ENCODE measurements at places on chromosomes 5 and 9.
A peak's percentile ranks its signal among the peaks of the same experiment; 100 is the strongest.

DNA sequence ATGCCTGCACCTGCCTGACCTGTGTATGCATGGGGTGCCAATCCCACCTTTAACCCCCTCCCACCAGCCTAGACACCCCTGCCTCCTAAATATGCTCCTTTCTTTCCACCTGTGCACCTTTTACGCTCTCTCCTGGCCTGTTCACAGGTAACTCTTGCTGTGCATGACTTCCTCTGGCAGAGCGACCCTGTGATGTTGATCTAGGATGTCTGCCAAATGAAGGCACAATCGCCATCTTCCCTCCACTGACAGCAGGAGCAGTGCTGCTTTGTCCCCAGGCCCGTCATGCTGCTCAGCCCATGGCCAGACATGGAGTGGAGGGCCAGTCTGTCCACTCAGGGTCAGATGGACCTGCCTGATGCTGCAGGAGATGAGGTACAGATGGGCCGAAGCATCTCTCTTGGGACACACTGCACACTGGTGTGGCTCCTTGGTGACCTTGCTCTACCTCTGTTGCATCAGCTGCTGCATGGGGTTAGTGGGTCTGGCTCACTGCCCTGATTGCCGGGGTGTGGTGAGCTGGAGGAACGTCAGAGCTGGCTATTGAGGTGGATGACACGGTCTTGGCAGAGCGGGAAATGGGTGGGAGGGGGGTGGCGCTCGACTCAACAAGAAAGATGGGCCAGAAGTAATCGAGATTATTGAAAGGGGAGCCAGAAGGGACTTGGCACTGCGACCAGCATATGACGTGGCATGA lies 101.7 kb upstream of the PITX1 start:
- DNase-seq = no peak

GRCh38 chr9:34520505-34521385 lies 2.0 kb downstream of the ENHO start:
- DNase-seq = no peak

- no peak for DNase-seq
Observed at GRCh38 chr5:150175536-150175935, 9.0 kb downstream of the CDX1 start.

GRCh38 chr9:65405253-65405652 lies 120.2 kb upstream of the FOXD4L5 start:
- DNase-seq = no peak

GRCh38 chr5:153753645-153754432 lies 263.4 kb downstream of the GRIA1 start:
- DNase-seq = no peak

DNA sequence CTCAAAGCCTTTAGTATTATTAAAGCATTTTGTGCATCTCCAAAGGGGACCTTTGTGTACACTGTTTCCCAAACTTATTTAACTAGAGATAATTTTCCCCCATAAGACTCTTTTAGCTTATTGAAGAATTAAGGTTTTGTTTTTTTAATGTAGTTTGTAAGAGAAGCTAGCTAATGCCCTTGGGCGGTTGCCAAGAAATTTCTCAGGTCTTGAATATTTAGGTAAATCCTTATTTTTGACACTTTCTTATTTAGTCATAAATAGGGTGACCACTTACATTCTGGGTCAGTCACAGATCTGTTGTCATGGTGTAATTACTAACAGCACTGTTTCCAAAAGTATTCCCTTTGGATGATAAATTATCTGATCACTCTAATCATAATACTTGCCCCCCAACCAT lies 27.2 kb downstream of the TNFAIP8 start:
- DNase-seq = no peak

DNA sequence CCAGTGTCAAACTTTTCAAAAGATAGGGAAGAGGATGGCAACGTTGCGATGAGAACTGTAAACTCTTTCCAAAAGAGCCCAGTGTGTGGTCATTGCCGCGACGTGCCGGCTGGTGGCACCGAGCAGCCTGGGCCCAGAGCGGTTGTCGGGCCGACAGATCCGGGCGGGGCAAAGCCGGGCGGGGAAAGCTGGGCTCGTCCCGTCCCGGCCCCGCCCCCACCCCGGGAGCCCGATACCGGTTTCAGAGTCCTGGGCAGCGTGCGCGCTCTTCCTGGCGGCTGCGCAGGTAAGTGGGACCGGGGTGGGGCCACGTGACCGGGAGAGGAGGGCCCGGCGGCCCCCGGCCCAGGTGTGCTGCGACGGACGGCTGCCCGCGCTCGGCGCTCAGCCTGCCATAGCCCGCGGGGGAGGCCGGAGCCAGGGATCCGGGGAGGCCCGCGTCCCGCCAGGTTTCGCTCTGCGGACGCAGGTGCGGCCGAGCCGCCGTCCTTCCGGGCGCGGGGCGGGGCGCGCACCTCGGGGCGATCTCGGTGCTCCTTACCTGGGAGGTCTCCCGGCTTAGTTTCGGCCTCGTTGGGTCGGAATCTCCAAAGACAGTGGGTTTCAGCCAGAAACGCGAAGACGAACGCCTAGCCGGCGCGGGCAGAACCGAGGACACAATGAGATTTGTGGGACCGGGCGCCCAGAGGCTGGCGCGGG lies at the start of gene MARVELD2:
MARVELD2 (plus strand) TSS at position 232 of the 699 bp plus-strand sequence. CDS start 4,270 bp downstream, outside the sequence.
- peak; percentile 11 for DNase-seq

DNA sequence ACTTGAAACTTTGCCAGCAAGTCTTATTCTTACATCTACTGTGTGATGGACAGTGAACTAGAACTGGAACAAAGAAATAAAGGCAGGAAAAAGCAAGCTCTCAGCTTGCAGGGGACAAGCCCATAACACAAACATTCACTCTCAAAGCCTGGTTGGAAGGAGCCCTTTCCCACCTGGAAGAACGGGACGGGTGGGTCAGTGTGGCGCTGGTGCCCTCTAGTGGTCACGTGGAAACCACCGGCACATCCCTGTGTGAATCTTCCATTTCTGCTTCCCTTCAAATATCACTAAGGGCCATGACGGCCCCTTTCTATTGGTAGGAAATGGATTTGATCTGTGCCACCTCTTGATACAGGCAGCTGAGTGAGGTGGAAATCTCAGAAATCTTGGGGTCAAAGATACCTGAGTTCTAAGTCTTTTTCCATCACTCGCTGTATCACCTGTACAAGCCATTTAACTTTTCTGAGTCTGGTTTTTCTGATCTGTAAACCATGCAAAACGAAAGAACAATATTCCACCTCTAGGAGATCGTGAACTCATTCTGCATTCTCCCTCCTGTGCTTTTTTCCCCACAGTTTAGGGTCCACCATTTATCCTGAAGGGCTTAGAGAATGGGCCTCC lies 211.6 kb downstream of the MSX2 start:
- peak; percentile 11 for DNase-seq

DNA sequence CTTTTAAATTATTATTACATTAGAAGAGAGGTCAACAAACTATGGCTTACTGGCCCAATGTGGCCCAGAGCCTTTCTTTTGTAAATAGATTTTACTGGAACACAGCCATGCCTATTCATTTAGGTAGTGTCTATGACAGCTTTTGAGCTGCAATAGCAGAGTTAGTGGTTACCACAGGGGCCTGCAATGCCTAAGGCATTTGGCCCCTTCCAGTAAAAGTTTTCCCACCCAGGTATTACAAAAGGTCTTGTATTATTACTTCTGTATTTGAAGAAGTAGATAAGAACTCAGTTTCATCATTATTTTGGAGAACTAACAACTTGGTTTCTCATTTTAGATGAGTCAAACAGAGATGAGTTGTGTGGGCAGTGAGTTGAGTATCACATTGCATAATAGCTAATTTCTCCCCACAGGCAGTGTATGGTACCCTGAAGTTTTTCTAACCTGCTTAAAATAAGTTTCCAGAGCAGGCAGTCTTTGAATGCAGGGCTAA lies 9.5 kb downstream of the MTRR start:
- no peak for DNase-seq

DNA sequence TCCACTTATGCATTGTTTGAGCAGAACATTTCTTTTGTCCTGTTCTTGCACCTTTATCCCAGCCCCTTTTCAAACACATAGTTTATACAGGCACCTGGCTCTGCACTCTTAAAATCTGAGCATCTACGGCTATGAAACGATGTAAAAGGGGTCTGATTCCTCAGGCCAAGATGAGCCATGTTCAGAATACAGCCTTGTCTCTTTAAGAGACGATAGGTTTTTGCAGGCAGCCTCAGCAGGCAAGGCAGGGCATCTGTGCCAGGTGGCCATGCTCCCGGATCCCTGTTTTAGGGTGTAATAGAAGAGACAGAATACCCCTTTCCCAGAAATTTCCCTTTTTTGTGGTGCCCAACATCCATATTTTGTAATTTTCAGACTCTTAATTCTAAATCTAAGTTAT lies 89.1 kb upstream of the NFIB start:
- no peak for DNase-seq

GRCh38 chr9:127463911-127464310 lies 12.6 kb downstream of the LRSAM1 start:
- DNase-seq = no peak

DNA sequence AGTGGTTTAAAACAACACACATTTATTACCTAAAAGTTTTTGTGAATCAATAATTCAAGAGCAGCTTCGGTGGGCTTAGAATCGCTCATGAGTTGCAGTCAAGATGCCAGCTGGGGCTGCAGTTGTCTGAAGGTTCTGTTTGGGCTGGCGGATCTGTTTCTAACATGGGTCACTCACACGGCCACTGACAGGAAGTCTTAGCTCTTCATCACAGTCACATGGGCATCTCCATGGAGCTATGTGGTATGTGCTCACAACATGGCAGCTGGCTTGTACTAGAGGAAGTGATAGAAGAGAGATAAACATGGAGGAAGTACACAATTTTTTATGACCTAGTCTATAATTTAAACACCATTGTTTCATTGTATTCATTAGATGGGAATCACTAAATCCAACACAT lies 11.2 kb downstream of the KLHL9 start:
- no peak for DNase-seq

DNA sequence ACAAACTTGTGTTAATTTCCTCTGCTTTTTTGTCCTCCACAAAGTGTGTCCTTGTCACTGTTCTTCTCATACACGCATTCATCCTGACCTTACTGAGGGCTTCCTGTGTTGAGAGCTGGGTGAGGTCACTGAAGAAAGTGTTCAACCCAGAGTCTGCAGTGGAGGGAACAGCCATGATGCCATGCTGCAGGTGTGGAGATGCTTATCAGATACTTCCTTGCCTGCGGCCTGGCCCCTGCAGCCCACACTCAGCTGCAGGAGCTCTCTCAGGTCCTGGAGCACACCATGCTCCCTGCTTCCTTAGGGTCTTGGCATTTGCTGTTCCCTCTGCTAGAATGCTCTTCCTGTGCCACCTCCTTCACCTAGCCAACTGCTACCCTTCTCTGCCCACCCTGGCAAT lies 108.1 kb upstream of the SPRY4 start:
- DNase-seq = no peak

GRCh38 chr5:6686915-6687409 lies 26.3 kb upstream of the TENT4A start:
- no peak for DNase-seq

- DNase-seq = no peak
Observed at GRCh38 chr5:38157024-38157423, 101.3 kb upstream of the EGFLAM start.

DNA sequence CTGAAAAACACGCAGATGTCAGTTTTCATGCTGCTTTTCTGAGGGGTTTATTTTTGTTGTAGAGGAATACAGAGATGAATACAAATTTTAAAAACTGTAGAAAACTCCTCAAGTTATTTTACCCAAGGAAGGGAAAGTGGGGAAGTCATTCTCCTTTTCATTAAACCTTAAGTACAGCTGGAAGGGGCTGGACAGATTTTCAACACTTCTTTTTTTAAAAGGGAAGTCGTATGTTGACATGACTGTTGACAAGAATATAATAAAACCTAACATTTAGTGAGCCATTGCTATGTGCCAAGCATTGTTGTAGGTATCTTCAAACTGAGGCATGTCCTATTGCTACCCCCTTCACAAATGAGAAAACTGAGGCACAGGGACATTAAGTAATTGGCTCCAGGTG lies 235.7 kb upstream of the ELL2 start:
- no peak for DNase-seq

DNA sequence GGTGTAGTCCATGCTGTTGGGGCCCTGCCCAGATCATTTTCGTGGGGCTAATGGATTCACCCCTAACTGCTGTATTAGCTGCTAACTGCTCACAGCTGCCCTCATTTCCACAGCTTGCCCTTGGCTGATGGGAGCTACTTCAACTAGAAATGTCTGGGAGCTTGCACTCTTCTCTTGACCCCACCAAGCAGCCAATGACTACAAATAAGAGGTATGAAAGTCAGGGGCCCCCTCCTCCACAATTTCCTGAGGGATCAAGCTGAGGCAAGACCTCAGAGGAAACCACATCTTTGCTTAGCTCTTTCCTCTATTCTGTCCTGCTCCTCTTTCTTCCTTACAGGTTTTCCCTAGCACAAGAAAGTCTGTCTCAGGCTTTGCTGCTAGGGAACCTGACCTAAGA lies 397.5 kb downstream of the MLLT3 start:
- DNase-seq = no peak

DNA sequence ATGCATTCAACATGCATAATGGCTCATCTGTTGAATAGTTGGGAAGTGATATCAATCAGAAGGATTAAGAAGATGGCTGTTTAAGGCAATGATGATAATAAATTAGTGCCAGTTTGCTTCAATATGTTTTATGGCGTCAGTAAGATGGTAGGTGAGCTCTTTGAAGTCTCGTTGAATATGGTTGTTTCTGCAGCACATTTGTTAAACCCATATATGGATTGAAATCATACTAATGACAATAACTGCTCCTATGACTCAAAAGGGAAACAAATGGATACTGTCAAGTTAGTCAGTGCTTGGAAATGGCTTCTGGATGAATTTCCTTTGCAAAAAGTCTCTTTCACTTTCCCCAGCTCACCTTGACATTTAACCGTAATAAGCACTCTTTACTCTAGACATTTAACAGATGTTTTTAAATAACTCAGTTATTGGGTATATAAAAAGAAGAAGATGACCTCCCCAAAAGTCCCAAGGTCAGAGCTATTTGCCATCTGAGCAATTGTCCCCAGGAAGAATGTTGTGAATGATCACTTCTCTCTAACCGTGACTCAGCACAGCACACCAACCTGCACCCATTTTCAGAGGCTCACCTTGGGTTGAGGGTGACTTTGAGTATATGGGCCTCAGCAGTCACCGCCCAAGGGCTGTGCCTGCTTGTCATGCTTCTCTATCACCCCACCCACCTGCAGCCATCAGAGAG lies 133.4 kb downstream of the GRIA1 start:
- DNase-seq = no peak

DNA sequence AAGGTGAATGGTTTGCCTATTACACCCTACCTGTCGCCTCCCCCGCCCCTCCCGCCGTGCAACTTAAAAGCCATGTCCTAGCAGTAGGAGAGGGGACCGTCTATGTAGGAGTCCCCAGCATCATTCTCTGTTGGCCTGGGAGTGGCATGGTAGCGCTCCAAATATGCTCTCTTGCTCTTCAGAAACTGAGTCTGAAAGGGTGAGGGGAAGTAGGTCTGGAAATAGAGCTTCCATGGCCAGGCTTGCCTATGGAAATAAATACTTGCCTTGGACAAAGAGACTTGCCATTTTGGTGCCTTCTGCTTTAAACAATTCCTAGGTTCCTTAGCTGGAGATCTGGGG lies 1.4 kb downstream of the RGS7BP start:
- no peak for DNase-seq

- no peak for DNase-seq
Observed at GRCh38 chr9:126628146-126628545, 14.4 kb downstream of the LMX1B start.

Data from stimulated activated CD8-positive, alpha-beta memory T cell treated with anti-CD3 and anti-CD28 coated beads, Interleukin-15, amount 100 ng/mL, for 24 hours (primary cell).